CD8-positive, alpha-beta T cell (primary cell): ENCODE measurements at places on chromosomes 5 and 9.
A peak's percentile ranks its signal among the peaks of the same experiment; 100 is the strongest.

DNA sequence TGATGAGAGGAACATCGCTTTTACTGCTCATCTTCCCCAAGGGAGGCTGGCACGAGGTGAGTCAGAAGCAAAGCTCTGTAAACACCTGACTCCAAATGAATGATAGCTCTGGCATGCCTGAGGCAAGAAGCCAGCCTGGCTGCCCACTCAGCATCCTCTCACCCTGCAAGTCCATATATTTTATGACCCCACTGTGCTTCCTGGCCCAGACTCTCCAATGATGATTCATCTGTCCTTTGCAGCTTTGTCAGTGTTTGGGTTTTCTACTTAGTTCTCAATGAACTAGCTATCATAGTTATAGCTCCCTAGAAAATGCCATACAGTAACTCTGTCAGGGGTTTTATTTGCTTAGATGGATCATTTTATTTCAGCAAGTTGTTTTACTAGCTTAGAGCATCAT, 52.1 kb upstream of the FSTL4 start:
- DNase-seq = no peak

DNA sequence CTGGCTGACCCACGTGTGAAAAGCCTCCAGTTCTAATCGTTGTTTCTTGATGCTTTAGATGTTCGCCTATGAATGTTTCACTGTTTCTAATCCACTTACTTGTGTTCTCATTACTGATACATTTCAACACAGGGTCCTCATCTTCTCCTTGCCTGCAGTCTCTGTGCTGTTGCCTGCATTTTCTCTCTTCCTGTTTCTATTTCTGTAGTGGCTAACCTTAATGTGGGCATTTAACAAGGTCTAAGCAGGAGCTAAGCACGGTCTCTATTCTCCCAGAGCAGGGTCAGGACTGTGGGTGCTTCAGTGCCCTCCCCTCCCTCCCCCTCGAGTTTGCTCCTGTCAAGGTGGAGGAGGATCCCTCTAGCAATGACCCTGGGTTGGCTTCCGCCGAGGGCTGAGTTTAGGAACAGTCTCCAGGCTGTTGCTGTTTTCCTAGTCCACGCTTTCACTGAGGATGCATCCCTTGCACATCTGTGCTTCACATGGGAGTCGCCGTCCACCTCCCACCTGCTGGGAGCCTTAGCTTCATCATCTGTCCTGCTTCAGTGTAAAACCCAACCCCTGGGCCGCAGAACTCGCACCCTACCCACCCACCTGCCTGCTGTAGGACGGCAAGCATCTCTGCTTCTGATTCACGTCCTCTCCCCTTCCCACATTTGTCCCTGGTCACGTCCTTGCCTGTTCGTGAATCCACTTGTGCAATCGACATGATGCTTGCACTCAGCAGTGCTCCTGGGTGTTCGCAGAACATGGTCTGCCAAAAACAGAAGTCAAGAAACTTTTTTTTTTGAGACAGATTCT, 2.4 kb upstream of the EXOC3 start:
- no peak for DNase-seq

- DNase-seq = no peak
Measured at GRCh38 chr5:41406424-41406823, 104.0 kb downstream of the PLCXD3 start.

DNA sequence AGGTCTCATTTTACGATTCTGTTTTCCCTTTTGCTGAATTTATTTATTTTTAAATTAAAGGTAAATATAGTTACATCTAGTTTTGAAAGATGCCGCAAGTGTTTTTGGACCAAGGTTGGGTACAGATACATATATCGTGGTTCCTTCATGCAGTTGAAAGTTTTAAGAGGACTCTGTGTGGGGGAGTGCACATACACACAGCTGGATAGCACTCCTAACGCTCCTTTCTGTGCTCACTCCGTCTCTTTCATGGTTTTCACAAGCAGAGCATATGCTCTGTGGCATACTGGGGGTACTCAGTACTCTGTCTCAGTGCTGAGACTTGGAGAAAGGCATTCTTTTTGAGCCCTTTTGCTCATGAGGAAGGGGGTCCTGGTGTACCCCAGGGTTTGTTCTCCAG, 307.5 kb downstream of the DOCK8 start:
- no peak for DNase-seq

GRCh38 chr5:73266925-73267765, 94.2 kb downstream of the TMEM174 start:
- DNase-seq = no peak

- DNase-seq = no peak
Measured at GRCh38 chr5:50767588-50767987, 101.2 kb downstream of the PARP8 start.

GRCh38 chr5:139299486-139299885, 5.9 kb downstream of the MATR3 start:
- DNase-seq = no peak

DNA sequence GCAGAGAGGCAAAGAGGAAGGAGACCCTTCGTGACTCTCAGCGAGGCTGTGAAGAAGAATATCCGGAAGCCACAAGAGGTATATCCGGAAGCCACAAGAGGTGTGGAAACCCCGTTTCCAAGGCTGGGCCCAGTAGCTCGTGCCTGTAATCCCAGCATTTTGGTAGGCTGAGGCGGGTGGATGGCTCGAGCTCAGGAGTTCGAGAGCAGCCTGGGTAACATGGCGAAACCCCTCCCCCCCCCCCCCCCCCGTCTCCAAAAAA, 612 bp upstream of the BBLN start:
- DNase-seq = peak; percentile 69

DNA sequence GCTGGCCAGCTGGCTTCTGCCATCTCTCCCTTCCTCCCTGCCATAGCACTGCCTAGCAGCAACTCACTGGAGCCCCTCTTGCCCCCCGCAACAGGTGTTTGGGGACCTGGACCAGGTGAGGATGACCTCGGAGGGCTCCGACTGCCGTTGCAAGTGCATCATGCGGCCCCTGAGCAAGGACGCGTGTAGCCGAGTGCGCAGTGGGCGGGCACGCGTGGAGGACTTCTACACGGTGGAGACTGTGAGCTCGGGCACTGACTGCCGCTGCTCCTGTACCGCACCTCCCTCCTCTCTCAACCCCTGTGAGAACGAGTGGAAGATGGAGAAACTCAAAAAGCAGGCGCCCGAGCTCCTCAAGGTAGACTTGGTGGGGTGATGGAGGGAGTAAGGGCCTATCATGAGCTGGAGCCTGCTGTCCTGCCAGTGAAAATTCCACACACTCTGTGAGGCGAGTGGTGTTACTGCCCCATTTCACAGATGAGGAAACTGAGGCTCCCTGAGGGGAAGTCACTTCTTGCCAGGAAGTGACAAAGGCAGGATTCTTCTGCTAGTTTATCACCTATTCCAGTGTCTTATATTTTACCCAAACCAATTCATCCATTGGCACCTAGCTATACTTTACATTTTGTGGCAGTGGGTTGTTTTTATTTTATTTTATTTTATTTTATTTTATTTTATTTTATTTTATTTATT, 10.1 kb downstream of the OLFML2A start:
- DNase-seq = no peak

DNA sequence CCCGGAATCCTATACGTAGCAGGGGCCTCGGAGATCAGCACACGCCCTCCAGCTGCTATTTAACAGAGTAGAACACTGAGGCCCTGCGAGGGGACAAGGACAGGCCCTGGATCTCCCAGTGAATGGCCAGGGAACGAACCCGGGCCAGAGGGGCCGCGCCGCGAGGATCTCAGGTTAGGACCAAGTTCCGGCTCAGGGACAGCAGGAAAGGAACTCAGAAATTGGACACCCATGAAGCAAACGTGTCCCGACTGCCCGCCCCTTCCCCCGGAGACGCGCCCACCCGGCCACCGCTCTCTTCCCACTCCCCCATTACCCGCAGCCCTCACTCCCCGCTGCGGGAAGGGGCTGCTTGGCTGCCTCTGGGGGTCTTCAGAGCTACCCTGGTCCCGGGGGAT, 1.0 kb upstream of the FOXE1 start:
- no peak for DNase-seq
